Occipital lobe (tissue), 3 donors: ENCODE measurements at places on chromosomes 4 and X. TPM values are rescaled to one million over a fixed set of nuclear protein-coding genes. Genes with fewer than 3 reads are reported as not detected.

DNA sequence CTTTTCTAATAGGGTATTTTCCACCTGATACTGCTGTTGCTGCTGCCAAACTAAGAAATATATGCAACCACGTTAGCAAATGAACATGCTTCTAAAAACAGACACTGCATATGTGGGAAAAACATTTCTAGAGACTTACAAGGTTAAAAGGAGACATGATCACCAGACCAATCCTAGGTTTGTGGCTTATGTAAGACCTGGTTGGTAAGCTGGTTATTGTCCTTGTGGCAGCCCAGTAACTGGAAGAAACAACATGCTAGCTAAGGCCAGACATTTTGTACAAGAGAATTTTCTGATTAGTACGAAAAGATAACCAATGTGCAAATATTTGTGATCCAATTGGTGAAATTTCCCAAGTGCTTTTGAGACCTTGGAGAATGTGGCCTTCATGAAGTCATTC is 112.0 kb downstream of the AFF2 start:
- DNase-seq, result no peak

GRCh38 chrX:47854474-47854873 is 17.8 kb downstream of the ZNF81 start:
- DNase-seq, result no peak

GRCh38 chr4:48472794-48473193 is 10.3 kb upstream of the SLC10A4 start:
- DNase-seq, result no peak

GRCh38 chr4:53161051-53161786 is 204.6 kb downstream of the SCFD2 start:
- no peak for DNase-seq

DNA sequence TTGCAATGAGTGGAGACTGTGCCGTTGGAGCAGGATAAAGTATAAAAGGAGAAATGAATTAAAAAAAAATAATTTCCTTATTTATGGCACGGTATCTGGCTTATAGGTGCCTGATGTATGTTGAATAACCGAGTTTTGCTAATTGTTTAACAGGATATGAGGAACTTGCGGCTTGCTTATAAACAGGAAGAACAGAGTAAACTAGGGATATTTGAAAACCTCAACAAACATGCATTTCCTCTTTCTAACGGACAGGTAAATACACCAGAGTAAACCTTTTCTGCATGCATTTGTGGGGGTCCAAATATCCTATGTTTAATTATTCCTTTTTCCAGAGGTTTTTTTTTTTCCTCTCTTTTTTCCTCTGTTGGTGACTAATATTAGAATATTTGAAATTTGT is 36.8 kb downstream of the MTMR1 start:
- DNase-seq, result no peak

DNA sequence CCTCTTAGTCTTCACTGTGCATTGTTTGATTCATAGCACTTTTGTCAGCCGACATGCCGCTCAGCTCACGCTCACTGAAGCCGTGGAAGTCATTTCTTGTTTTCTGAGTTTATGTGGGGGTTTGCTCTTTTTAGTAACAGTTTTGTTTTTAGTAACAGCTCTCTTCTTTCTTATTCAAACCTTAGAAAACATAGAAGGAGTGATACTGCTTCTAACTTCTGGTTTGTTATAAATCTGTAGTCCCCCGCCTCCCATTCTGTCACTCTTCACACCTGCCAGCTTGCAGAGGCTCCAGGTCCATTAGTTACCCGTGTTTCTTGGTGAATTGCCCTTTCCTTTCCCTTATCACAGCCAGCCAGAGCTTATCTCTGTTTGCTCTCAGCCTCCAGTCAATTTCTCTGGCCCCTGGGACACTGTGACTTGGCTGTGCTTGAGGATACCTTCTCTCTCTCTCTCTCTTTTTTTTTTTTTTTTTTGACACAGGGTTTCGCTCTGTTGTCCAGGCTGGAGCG is 50.5 kb downstream of the GRK4 start:
- DNase-seq, result no peak

DNA sequence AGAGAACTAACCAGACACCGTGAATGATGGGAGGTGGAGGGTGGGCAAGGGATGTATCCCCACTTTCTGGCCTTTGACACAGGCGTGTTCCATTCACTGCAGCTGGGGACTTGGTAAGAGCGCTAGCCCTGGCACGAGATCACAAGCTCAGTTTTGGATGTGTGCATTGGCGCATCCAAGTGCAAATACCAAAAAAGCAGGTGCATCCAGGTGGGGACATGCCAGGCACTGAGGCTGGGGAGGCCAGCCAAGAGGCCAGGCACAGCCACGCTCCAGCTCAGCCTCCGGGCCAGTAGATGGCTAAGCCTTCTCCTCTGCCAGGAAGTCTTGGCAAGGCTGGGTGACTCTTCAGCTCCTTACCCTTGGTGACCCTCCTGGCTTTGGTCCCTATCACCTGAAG is 4.4 kb upstream of the ZFP92 start:
- no peak for DNase-seq

- DNase-seq, result no peak
Observed at GRCh38 chr4:139633661-139634060, 32.0 kb upstream of the MGST2 start.

- DNase-seq, result no peak
Observed at GRCh38 chr4:101199507-101200285, 147.6 kb downstream of the PPP3CA start.

- no peak for DNase-seq
Observed at GRCh38 chrX:150913511-150913910, 15.0 kb upstream of the CD99L2 start.

DNA sequence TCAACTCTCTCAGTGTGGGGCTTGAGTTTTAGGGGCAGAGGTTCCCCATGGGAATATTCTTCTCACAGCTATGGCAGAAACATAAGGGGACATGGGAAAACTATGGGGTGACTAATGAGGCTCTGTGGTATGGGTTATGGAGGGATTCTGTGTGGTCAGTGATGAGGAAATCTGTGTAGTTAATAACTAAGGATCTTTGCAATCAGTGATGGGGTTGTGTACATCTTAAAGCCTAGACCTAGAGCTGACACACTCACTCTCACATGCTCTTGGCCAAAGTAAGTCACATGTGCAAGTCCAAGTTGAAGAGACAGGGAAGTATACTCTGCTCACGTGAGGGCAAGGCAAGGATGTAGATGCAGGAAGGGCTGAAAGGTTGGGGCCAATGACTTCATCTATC is 86.4 kb upstream of the UXT start:
- DNase-seq, result no peak

GRCh38 chr4:155946486-155946885 is 7.2 kb downstream of the CTSO start:
- no peak for DNase-seq

DNA sequence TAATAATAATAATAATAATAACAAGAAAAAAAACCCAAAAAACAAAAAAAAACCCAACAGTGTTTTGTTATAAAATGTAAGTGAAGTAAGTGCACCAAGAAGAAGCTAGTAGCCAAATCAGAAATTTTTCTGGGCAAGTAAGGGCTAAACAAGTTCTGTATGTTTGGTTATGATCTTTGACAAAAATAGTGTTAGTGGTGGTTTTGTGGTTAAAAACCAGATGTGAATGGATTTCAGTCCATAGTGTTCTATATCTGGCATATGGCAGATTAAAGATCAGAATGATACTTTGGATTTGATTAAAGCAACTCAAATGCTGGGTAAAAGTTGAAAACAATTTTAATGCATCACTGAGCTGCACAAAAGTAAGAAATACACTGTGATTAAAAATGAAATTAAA is 116.5 kb upstream of the NDST4 start:
- DNase-seq, result no peak

GRCh38 chrX:122868631-122869030 is 315.4 kb upstream of the GRIA3 start:
- no peak for DNase-seq

GRCh38 chr4:116499-116898 is 7.8 kb upstream of the ZNF718 start:
- no peak for DNase-seq

GRCh38 chr4:169098532-169098931 is 88.5 kb upstream of the CBR4 start:
- no peak for DNase-seq

GRCh38 chr4:67465032-67465762 is 80.1 kb downstream of the CENPC start:
- no peak for DNase-seq

GRCh38 chrX:45518552-45518951 is 317.9 kb upstream of the DIPK2B start:
- no peak for DNase-seq

GRCh38 chr4:123073650-123074049 is 151.3 kb upstream of the NUDT6 start:
- DNase-seq, result no peak

DNA sequence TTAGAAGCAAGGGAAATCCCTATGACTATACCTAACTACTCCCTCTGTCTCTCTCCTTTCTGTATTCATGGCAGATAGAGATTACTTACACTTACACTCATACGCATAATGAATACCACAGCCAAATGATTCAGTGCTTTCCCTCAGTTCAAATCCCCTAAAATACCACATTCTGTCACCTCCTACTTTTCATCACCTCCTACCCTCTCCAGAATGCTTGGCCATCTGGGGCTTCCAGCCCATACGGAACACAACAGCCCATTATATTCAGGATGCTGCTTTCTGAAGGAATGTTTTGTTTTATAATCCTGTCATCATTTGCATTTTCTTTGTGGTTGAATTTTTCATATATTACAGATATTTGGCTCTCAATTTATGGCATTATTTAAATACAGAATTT is 361.6 kb downstream of the GRIA2 start:
- no peak for DNase-seq

GRCh38 chr4:185730849-185731608 is 81.0 kb downstream of the SORBS2 start:
- no peak for DNase-seq

DNA sequence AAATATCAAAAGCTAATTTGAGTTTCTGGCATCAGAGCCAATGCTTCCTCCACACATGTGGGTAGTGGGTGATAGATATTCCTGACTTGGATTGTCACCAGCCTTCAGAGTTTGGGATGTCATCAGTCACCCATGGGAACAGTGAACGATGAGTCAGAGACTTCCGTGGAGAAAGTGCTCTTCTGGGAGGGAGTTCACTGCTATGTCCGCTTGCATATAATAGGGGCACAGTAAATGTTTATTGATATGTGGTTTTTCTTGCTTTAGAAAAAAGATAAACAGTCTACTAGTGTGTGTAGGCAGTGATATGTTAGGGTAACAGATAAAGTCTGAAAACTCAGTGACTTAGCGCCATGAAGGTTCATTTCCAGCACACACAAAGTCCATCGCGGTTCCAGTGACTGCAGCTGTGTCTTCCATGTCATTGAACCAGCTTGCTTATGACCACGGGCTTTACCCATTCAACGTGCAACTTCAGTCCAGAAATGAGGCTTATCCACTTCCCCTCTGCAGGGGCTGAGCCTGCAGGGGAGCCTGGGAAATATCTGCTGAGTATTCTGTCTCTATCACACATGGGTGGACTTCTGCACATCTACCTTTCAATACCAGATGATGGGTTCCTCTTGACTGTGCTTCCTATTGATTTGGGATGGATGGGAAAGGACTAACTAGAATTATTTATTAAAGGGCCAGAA is 87.7 kb upstream of the WWC2 start:
- DNase-seq, result no peak

DNA sequence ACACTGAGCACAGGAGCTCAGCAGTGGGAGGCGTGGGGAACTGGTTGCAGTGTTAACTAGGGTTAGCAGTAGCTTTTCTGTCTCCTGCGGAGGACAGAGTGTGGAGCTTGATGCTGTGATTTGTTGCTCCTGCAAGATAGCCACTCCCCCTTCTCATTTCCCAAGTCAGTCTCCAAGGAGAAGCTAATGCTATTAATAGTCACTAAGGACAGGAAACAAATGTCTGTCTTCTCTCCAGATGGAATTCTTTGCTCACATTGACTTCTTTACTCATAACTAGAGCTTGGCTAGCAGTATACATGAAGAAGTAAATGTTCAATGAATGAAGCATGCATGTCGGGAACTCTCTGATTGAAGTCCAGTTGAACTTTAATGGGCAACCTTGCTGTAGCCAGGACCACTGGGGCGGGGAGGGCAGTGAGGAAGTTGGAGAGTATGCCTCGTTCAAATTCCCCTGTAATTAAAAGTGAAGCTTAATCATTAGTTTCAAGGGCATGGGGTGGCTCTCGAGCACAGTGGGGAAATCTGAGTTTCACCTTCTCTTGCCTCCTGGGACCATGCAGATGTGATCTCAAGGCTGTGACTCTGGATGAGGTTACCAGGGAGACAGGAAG is 156.6 kb upstream of the SCML1 start:
- no peak for DNase-seq

DNA sequence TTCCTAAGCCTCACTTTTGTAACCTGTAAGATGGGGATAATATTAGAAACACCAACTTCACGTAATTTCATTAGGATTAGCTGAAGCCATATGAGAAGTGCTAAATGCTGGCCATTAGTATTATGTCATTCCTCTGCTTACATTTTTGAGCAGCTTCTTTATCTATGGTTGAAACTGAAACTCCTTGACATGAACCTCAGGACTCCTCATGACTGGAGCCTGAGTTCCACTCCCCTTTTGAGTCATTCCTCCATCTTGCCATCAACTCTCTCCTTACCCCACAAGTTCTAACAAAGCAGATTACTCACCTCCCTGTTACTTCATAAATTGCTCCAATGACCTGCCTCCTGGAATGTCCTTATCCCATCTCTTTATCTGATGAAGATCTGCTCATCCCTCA is 123.2 kb upstream of the KCNIP4 start:
- DNase-seq, result no peak

DNA sequence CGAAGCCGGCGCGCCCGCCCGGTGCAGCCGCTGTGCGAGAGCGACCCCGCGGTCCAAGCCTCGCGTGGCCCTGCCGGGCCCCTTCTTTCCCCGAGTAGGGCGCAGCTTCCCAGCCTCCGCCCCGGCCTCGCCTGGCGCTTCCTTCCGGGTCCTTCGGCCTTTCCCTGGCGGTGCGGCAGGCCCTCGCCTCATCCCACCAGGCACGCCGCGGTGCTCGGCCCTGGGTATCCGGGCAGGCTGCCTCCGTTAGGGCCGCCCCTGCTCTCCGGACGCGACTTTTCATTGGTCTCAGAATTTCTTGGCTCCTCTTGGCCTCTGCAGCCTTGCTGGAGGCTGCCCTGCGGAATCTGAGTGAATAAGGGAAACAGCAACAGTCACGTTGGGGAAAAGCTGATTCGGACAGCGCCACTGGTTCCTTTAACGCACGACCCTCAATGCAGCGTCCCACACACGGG is 429 bp downstream of the UVSSA start:
- DNase-seq, result peak; percentile 27

DNA sequence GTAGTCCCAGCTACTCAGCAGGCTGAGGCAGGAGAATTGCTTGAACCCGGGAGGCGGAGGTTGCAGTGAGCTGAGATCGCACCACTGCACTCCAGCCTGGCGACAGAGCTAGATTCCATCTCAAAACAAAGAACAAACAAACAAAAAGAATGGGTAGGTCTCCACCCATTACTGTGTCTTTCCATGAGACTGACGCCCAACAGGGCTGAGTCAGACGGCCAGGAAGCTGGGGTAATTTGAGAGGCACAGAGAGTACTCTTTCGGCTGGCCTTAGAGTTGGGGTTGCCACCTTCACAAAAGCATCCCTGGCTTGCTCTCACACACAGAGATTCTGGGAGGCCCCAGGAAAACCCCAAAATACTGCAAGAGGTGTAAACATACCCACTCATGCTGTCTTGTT is 72.0 kb upstream of the DHRSX start:
- no peak for DNase-seq

TMEM47 gene
- total RNA-seq, result 43.4 TPM

SMIM10 gene
- total RNA-seq, result 0.78 TPM

SLC2A9 gene
- total RNA-seq, result 3.1 TPM

TRIM61 gene
- total RNA-seq, result 2.5 TPM

NUP62CL gene
- total RNA-seq, result 0.16 TPM

KLKB1 gene
- total RNA-seq, result 0.62 TPM

GTPBP6 gene
- total RNA-seq, result 15.0 TPM

TRPC5OS gene
- under 0.01 TPM for total RNA-seq

F8A2 gene
- not detected for total RNA-seq
